ENCODE measurements at places on chromosomes 7 and 10.

- no peak for DNase-seq
These were observed 5.5 kb upstream of the ELOVL3 start for GRCh38 chr10:102220612-102221011.

DNA sequence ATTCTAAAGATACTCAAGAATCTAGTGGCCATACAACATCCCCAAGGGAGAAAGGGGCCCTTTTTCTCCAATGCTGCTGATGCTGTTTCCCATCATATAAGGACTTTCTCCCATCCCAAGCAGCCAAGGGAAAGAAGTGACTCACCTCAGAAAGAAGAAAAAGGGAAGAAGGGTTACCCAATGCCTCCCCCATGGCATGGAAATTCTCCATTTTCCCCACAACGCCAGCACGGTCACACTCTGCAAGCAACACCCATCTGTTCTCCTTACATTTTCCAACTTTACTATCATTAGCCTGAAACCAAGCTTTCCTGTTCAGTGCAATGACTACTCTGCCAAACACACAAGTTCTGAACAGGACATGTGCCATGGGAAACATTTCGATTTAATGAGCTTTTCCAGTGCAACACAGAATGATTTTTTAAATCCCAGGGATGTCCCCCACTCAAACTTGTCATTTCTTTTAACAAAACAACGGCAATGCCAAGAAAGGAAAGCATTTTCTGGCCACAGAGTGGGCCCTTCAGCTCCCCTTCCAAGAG lies 67.9 kb downstream of the PTPRN2 start:
- no peak for DNase-seq

DNA sequence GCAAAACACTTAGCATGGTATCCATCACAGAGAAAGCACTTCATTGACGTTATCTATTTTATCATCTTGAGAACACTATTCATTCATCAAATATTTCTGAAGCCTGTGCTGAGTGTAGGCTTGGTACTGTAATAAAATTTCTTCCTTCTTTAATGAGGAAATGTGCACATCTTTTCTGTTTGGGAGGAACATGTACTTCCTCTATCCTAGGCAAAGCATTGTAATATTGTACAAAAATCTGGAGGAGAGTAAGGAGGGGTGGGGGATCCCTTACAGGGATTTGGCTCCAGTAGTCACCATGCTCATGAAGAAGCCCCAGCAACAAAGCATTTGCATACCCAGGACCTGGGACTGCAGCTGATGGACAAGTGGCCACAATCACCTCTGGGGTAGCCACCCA lies 39.9 kb upstream of the SORCS3 start:
- DNase-seq, result no peak

DNA sequence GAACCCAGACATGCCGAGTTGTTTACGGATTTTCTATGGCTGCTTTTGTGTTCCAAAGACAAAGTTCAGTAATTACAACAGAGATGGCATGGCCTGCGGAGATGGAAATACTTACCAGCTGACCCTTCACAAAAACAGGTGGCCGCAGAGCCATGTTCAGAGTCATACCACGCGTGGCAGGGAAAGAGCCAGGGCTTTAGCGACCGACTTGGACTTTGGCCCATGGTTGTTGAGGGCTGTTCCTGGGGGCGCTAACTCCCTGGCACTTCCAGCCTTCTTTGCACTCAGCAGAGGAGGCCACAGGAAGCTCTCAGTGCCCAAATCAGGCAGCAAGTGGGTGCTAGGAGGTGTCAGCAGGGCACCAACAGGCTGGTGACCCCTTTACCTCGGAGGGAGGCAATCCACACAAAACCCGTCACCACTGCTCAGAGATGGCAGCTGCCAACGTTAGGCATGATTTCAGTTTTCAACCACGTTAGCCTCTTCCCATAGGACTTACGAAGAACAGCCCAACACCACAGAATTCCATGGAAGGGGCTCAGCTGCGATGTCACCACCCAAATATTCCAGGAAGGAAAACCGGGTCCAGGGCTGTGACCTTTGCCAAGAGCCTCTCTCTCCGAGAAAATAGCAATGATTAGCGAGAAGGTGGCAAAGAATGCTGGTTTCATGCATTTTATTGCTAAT lies 21.4 kb upstream of the CNPY1 start:
- no peak for DNase-seq

DNA sequence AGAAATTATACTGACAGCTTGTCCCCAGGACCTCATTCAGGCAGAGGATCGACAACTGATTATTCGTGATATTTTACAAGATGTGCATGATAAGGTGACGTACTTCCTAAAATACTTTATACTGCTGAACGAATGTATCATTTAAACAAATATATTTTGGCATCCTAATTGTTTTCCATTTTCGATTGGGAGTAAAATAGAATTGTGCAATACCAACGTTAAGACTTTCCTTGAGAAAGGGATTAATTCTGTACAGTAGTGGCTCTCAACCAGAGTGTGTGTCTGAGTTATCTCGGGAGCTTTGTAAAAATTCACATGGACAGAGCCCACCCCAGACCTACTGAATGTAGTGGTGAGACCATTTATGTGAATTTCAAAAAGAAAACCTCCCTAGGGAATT lies 43.8 kb upstream of the STMP1 start:
- DNase-seq, result no peak

- no peak for DNase-seq
These were observed 65.4 kb downstream of the NPS start for GRCh38 chr10:127614484-127615017.

DNA sequence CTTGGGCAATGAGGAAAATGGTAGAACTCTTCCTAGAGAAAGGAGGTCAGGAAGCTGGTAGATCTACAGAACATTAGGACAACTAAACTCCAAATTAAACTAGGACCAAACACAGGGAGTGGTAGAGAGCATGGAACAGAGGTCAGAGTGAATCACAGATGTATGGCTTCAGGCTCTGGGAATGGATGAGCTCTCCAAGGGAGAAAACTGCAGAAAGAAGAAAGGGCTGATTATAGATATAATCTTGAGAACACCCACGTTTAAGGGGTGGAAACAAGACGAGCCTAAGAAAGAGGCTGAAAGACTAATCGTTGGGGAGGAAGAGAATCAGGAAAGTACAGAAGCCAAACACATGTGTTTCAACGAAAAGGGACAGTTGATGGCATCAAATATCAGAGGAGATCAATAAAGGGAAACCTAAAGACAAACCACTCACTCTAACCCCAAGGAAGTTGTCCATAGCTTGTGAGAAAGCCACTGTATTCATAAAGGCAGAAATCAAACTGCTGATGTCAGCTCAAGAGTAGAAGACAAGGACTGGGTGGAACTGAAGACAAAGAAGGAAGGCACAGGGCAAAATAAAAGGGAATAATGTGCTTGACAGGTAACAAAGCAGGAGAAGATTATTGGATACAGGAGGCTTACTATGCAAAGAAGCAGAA lies 41.4 kb downstream of the NUDCD3 start:
- no peak for DNase-seq

GRCh38 chr10:93874309-93875031 lies 19.3 kb upstream of the SLC35G1 start:
- no peak for DNase-seq

- no peak for DNase-seq
These were observed 134.7 kb downstream of the SVIL start for GRCh38 chr10:29499993-29500537.

DNA sequence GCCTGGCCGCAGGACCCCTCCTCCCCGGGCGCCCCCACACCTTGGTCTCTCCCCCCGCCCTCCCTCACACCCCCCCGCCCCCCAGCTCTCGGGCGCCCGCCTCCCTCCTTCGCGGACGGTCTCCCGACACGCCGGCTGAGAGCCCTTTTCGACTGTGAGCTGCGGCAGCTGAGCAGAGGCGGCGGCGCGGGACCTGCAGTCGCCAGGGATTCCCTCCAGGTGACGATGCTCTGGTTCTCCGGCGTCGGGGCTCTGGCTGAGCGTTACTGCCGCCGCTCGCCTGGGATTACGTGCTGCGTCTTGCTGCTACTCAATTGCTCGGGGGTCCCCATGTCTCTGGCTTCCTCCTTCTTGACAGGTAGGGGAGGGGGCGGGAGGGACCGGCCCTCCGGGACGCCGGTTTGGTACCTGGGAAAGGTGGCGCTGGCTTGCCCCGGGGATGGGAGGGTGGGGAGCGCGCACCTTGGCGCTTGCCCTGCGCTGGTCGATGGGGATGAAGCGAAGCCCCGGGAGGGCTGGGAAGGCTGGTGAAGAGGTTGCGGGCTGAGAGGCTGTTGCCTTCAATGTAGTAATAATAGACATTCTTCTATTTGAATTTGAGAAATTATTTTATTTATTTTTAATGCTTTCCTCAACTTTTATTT lies at the start of gene BMPER:
Gene BMPER, plus strand, starts transcription at position 151 of the 644 bp plus-strand sequence. Its CDS starts 75 bp downstream, at position 226.
- peak; percentile 31 for DNase-seq

DNA sequence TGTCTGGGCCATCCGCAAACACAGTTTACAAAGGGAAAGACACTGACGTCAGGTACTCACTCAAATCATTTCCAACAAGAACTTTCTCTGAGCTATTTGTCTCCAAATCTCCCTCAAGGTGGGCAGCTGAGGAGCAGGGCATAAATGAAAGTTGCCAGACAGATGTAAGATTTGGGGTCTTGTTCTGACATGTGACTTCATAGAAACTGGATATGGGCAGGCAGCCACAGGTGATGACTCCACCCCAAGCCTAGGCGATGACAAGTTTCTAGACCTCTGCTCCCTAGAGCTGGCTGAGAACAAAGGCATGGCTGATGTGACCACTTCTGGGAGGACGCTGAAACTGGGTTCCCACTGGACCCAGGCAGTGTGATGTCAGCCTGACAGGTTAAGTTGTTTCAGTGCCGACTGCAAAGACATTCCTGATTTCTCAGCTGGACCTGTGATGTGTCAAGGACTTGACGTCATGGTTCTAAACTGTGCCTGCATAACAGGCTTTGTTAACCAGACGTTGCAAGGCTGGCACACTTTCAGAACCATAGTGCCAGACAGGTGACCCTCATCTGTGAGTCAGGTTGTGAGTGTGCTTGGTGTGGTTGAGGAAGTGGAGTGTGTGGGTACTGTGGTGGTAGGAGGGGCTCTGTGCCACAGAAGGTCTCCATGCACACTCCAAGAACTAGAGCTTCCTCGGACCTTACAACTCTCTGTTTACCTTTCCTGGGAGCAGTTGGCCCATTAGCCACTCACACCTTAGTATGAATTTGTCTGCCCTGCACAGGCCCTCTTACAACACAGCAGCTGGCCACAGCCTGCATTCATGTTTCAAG lies 39.9 kb upstream of the EBF3 start:
- no peak for DNase-seq

DNA sequence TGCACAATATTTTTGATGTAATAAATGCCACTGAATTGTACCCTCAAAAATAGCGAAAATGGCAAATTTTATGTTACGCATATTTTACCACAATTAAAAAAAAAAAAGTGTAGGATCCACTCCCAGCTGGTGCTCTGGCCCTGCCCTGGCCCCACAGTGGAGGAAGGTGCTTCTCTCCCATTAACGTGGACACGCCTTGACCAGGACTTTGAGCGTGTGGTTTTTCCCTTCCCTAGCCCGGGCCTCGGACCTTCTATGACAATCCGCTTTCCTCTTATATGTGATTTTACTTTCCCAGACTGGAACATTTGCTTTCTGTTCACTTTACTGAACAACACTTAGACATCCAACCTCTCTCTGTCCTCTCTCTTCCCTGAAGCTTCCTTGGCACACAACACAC lies 29.7 kb upstream of the OCM start:
- no peak for DNase-seq

DNA sequence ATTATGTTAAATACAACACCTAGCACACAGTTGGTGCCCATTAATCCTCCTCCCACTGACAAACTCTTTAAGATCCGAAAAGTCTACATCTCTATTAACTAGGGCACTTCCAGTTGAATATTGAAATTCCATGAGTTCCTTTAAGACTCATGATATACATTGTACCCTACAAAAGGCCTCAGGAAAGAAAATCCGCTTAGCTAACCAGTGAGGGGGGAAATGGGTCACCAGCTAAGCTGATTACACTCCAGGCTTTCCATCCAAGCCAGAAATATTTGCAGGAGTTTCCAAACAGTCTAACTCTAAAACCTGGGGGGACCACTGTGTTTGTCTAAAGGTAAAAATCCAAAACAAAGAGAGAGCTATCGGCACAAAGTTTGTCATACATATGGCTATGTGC lies 1.3 kb upstream of the LRIT2 start:
- no peak for DNase-seq

- DNase-seq, result no peak
These were observed 176.3 kb downstream of the GRID1 start for GRCh38 chr10:86190291-86190690.

GRCh38 chr10:73577788-73578187 lies 13.4 kb downstream of the USP54 start:
- no peak for DNase-seq

DNA sequence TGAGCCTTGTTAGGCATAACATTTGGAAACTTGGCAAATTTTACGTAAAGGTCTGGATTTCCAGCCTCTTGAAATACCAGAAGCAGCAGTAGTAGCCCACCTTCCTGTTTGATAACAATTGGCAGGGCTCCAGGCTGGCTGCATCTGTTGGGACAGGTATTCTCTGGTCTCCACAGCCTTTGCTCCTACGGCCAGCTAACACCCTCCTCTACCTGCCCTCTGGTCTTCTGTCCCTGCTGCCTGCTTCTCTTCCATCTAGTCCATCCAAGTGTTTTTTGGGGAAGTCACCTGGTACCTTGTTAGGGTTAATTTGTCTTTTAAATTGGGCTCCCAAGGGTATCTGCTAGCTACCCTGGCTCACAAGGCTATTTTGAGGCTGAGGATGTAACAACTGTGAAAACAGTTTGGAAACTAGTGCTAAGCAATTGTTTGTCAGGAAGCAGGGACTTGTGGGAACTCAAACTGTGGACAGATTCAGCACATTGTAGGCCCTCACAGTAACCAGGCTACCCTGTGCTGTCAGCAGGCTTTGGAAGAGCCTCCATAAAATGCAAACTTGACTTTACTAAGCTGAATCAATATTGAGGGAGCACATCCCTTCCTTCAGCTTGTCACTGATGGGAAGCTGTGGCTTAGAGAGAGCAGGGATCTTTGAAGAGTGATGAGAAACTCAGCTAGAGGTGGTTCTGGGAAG lies 8.5 kb downstream of the RPS24 start:
- DNase-seq, result no peak

GRCh38 chr7:65325793-65326432 lies 47.7 kb upstream of the ZNF92 start:
- no peak for DNase-seq

DNA sequence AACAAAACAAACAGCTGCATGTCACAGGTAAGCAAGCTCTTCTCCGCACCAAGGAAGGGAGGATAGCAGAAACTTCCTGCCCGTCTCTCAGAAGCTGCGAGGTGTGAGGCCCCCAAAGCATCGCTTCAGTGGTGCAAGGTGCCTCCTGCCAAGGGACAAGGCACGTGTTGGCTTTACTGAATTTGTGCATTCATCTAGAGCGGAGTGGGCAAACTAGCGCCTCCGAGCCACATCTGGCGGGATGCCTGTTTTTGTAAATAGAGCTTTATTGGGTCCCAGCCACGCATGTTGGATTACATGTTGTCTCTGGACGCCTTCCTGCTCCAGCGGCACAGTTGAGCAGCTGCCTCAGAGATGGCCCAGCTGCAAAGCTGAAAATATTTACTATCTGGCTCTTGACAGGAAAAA lies 27.7 kb downstream of the PHYH start:
- no peak for DNase-seq
